Stimulated activated CD4-positive, alpha-beta T cell treated with anti-CD3 and anti-CD28 coated beads, TNF-alpha, amount 100 ng/mL, for 1 hour (primary cell): ENCODE measurements at places on chromosomes 4 and X.
A peak's percentile ranks its signal among the peaks of the same experiment; 100 is the strongest.

- peak; percentile 16 for DNase-seq
Measured at GRCh38 chr4:112817933-112818593, 181.1 kb downstream of the LARP7 start.

DNA sequence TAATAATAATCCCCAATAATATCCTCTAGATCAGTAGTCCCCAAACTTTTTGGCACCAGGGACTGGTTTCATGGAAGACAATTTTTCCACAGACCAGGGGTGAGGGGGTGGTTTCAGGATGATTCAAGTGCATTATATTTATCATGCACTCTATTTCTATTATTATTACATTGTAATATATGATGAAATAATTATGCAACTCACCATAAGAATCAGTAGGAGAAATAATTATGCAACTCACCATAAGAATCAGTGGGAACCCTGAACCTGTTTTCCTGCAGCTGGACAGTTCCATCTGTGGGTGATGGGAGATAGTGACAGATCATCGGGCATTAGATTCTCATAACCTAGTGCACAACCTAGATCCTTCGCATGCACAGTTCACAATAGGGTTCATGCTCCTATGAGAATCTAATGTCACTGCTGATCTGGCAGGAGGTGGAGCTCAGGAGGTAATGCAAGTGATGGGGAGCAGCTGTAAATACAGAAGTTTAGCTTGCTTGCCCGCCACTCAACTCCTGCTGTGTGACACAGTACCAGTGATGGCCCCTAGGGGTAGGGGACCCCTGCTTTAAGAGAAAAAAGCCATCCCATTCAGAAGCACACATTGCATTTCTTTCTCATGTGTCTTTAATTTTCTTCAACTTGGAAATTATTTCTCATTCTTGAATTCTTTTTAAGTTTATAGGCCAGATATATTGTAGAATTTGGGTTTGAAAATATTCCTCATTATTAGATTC is 16.0 kb upstream of the SH3RF1 start:
- no peak for DNase-seq

DNA sequence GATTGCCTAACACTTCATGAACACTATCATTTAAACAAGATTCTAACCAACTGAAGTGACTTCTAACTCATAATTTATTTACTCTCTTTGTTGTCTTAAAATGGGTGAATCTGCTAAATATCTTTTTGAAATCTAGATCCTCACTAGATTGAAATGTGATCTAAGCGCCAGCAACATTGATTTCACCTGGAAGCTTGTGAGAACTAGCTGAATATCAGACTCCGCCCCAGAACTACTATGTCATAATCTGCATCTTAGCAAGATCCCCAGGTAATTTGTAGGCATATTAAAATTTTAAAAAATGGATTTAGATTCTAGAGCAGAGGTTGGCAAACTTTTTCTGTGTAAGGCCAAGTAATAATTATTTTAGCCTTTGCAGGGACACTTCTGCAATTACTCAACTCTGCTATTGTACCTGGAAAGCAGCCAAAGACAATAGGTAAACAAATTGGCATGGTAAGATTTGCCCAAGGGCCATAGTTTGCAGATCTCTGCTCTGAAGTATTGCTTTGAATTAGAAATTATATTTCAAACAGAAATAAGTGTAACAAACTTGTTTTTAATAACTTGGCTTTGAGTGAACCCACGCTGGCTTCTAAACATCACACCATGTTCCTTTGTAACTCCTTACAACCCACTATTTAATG is 121.5 kb downstream of the REELD1 start:
- no peak for DNase-seq

DNA sequence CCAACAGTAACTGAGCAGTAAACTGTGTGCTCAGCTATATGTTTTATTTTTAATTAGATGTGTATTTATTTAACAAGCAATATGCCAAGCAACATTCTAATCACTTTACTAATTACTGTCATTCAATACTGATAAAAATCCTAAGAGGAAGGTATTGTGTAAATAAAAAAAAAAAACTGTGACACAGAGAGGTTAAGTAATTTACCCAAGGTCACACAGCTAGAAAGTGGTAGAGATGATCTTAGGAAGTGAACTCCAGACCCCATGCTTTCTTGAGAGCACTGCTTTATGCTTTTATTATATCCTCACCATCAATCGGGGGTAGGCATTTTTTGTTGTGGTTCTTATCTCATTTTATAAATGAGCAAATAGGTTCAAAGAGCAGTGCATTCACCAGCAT is 417.1 kb downstream of the RAB28 start:
- no peak for DNase-seq

GRCh38 chr4:7499661-7500060 is 64.9 kb upstream of the PSAPL1 start:
- no peak for DNase-seq
